ENCODE measurements at places on chromosomes 7 and 10. TPM values are rescaled to one million over a fixed set of nuclear protein-coding genes. Genes with fewer than 3 reads are reported as not detected.

DNA sequence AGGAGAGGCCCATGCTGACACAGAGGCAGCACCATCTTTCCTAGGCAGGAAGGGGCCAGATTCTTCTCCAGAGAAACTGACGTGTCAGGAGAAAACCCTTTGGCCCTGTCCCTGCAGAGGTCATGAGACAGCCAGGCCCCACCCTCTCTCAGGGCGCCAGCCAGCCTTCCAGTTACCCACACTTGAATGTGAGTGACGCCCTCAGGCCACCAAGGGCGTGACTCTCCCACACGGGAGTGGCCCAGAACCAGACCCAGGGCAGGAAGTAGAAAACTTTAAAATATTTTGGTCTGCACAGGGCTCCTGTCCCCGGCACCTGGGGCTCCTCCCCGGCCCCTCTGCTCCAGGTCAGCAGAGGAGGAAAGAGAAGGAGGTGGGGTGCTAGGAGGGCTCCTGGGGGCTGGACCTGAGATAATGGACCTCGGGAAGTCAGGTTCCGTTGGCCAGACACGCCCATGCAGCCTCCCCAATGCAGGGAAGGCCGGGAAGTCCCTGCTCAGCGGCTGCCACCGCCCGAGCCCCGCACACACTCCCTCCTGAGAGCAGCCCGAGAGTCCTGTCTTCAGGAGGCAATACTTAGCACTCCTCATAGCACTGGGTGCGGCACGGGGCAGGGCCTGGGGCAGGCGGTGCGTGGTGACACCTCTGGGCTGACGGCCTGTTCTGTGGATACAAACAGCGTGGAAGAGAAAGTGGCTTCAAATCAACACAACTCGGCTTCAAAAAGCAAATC is 67.0 kb upstream of the CFAP46 start:
- DNase-seq = peak; percentile 27

Gene ACTR3C
- total RNA-seq = 10.8 TPM

DNA sequence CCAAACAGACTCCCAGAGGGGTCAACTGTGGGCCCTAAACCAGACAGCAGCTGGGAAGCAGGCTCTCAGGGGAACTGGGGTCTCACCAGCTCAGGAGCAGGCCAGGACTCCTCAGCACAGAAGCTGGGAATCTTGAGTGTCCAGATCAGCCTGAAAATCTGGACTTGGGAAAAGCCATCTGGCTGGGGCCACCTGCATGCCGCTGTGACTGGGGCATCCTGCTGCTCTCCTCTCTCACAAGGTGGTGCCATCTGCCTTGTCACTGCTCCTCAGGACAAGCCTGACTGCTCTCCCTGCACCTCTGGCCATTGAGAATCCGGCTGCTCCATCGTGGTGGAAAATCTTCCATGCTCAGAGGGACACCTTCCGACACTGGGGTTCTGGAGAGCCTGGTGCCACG is 141.4 kb downstream of the PLPP4 start:
- DNase-seq = peak; percentile 21

DNA sequence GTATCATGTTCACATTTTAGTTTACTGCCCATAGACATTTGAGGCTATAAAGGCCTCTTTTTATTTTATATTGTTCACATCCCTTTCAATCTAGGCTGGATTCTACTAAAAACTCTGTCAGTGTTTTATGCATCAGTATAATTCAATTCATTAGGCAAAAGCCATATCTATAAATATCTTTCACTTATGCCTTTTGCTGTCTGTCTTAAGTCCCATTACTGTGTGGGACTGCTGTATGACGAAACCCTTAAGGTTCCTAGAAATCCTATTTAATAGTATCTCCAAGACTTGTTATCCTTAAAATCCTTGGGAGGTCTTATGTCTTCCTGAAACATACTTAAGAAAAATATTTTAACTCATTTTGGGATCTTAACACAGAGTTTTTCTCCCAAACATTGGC is 139.2 kb downstream of the HGF start:
- DNase-seq = no peak

All from PC-3 (cell line).